ENCODE measurements at places on chromosomes 16 and 17.

DNA sequence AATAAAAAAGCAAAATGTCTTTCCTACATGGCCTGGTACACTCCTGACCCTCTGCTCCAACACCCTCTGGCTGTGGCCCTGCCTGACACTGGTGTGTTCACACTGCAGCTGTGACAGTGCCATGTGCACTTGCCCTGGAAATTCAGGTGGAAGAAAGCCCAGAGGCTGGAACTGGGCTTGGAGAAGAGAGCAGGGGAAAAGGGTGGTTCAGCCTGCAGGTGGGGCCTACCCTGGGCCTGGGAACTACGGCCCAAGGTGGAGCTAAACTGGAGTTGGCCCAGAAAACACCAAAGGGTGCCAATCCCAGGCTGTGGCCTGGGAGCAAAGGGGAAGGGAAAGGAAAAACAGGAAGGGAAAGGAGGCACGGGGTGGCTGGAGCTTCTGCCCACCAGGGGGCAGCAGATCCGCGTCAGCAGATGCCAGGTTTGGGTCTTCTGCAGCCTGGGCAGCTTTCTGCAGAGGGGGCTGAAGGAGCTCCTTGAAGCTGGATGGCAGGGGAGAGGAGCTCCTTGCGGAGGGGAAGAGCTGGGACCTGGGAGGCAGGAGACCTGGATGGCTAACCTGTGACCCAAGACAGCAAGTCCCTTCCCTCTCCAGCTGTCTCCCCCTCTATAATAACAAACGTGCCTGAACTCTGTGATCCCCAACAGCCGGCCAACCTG is 15.4 kb upstream of the CTCF start:
- DNase-seq, result peak; percentile 75

DNA sequence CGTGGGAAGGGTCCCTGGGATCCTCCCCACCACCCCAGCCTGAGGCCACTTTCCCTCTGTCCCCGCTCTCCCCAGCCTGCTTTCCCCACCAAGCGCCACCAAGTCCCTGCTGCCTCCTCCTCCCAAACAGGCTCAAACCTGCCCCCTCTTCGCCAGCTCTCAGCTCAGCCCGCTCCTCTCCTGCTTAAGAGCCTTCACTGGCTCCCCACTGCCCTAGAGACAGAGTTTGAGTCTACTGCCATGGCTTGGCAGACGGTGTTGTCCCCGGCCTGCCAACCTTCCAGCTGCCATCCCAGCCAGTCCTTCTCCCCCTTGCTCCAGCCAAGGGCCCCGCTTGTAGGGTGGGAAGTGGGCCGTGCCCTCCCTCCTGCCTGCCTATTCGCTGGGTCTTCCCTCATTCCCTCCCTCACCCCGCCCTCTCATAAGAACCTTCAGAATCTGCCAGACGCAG is 11.1 kb downstream of the IL4R start:
- no peak for DNase-seq

- no peak for DNase-seq
Measured at GRCh38 chr17:19016881-19017280, 12.3 kb upstream of the FAM83G start.

- DNase-seq, result no peak
Measured at GRCh38 chr17:80117491-80118401, 16.4 kb downstream of the GAA start.

- no peak for DNase-seq
Measured at GRCh38 chr16:78576941-78577340, 477.5 kb downstream of the WWOX start.
